ENCODE measurements at places on chromosomes 11 and 22. TPM values are rescaled to one million over a fixed set of nuclear protein-coding genes. Genes with fewer than 3 reads are reported as not detected.
A peak's percentile ranks its signal among the peaks of the same experiment; 100 is the strongest.

GRCh38 chr11:5103066-5103465 is 33.7 kb downstream of the OR52E1 start:
- H3K4me1 ChIP-seq: no peaks in the 10 kb centered on the region
- no peak for DNase-seq
- H3K4me3 ChIP-seq: no peak overlapping the region
- no peak overlapping the region for H3K27ac ChIP-seq
- peaks cover 3% of the 10 kb centered on the region for H3K27me3 ChIP-seq

DNA sequence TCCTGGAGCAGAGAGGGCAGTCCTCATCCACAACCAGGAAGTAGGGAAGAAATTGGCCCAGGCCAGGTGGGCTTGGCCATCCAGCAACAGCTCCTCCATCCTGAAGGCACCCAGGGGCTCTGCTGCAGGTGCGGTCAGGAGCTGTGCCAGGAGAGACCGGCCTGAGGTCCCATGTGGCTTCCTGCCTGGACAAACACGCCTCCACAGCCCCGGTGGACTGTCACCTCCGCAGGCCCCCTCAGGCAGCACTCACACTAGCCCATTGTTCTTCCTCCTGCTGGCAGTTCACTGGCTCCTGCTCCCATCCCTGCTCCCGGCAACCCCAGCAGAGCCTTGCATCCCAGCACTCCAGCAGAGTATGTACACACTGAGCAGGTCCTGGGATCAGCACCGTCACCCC is 16.0 kb upstream of the POU2AF1 start:
- no peaks in the 10 kb centered on the region for H3K4me1 ChIP-seq
- no peaks in the 10 kb centered on the region for H3K36me3 ChIP-seq
- H3K27ac ChIP-seq: no peak overlapping the region
- DNase-seq: no peak

- H3K27ac ChIP-seq: no peak overlapping the region
- H3K36me3 ChIP-seq: no peaks in the 10 kb centered on the region
- no peak for DNase-seq
- no peak overlapping the region for H3K4me3 ChIP-seq
- no peaks in the 10 kb centered on the region for H3K27me3 ChIP-seq
These were observed 55.7 kb downstream of the NCAM1 start for GRCh38 chr11:113016905-113017304.

DNA sequence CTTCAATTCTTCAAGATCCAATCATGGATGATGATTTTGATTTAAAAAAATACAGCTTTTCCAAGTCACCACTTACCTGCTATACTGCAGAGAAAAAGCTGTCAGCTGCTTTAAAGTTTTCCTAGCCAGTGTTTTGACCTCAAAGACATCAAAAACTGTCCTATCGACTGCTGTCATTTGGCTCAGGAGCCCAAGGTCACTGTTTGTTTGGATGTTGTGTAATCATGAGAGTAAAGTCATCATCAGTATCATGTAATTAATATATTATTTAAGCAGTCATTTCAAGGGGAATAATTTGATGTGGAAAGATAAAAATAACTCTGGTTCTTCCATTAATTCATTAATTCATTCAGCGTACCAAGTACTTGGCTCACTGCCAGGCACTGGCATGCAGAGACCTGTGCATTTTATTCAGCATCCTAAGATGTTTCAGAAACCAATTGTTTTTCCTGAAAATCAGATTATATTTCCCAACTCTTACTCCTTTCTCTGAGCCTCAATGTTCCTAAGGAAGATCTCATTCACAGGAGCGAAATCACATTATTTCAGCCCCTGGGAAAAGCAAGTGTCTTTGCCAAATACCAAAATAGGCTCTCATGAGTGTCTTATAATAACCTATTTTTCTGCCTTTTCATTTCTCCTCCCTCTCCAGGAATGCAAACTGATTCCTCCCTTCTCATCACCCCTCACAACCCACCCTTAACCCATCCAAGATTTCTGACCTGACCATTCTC is 59.9 kb downstream of the SLC1A2 start:
- DNase-seq: no peak
- H3K4me1 ChIP-seq: peaks cover 22% of the 10 kb centered on the region
- peak overlapping the region; percentile 58 for H3K4me3 ChIP-seq
- H3K27me3 ChIP-seq: no peaks in the 10 kb centered on the region
- peak overlapping the region; percentile 83 for H3K27ac ChIP-seq
- H3K36me3 ChIP-seq: no peaks in the 10 kb centered on the region

DNA sequence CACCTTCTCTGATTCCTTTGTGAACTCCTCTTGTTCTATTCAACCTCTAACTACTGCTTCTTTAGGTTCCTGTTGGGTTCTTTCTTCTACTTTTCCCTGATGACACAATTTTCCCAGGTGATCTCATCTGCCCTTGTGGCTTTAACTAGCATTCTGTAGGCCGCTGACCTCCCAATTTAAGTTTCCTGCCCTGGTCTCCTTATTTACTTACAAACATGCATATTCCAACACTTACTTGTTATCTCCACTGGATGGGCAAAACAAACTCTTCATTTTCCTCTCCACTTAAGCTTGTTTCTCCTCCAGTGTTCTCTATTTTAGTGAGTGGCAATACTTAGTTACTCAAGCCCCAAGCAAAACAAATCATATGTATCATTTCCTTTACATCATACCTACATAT is 734.5 kb downstream of the METTL15 start:
- H3K27me3 ChIP-seq: no peaks in the 10 kb centered on the region
- H3K27ac ChIP-seq: no peak overlapping the region
- DNase-seq: no peak
- no peaks in the 10 kb centered on the region for H3K4me1 ChIP-seq

GRCh38 chr22:44460691-44461375 is 37.2 kb downstream of the RTL6 start:
- no peak overlapping the region for H3K27ac ChIP-seq
- H3K36me3 ChIP-seq: no peaks in the 10 kb centered on the region
- no peaks in the 10 kb centered on the region for H3K27me3 ChIP-seq
- no peaks in the 10 kb centered on the region for H3K4me1 ChIP-seq
- no peak overlapping the region for H3K4me3 ChIP-seq

DNA sequence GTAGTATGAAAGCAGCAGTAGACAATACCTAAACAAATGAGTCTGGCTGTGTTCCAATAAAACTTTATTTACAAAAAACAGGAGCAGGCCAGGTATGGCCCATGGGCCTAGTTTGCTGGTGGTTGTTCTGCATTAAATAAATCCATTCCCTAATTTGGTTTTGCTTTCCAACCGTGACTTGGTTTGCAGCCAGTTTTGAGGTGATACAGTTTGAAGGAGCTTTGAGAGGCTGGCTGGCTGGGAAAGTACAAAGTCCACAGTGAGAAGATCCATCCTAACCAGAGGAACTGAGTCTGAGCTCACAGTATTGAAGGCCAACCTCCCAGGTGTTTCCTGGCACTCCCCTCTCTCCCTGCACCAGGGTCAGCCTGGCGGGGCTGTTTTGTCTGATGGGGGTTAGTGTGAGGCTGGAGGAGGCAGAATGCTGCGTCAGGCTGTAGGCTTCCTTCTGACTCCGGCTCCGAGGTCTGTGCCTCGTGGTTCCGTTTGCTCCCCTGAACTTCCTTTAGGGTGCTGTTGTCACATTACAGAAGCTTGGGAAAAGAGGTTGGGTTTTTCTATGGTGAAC is 129.5 kb downstream of the MICAL2 start:
- no peak overlapping the region for H3K27ac ChIP-seq
- no peaks in the 10 kb centered on the region for H3K36me3 ChIP-seq
- H3K4me1 ChIP-seq: peaks cover 8% of the 10 kb centered on the region
- H3K4me3 ChIP-seq: no peak overlapping the region

GRCh38 chr11:93054881-93055280 is 85.4 kb downstream of the MTNR1B start:
- H3K36me3 ChIP-seq: no peaks in the 10 kb centered on the region
- H3K27ac ChIP-seq: no peak overlapping the region
- no peak for DNase-seq
- no peaks in the 10 kb centered on the region for H3K27me3 ChIP-seq
- peaks cover 2% of the 10 kb centered on the region for H3K4me1 ChIP-seq
- no peak overlapping the region for H3K4me3 ChIP-seq

DNA sequence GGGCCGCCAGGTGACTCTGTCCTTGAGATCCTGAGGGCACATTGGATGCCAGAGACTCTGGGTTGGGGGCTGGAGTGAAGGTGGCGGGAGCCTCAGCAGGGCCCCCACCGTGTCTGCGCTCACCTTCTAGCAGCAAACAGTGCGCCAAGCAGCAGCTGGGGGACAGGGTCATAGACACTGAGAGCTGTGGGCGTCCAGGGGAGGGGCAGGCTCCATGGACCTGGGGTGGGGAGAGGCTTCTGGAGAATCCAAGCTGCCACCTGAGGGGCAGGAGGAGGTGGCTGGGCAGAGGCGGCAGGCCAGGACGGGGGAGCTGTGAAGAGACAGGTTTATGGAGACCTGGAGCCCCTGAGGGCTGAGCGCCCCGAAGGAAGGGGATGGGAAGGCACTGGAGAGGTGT is 8.0 kb downstream of the PHRF1 start:
- H3K27ac ChIP-seq: no peak overlapping the region
- no peak overlapping the region for H3K4me3 ChIP-seq
- peaks cover 23% of the 10 kb centered on the region for H3K4me1 ChIP-seq
- peaks cover 24% of the 10 kb centered on the region for H3K36me3 ChIP-seq
- H3K27me3 ChIP-seq: no peaks in the 10 kb centered on the region

- peak overlapping the region; percentile 73 for H3K4me3 ChIP-seq
- peaks cover 4% of the 10 kb centered on the region for H3K36me3 ChIP-seq
- DNase-seq: peak; percentile 72
- no peaks in the 10 kb centered on the region for H3K27me3 ChIP-seq
- H3K4me1 ChIP-seq: peaks cover 50% of the 10 kb centered on the region
These were observed 17.5 kb downstream of the USP2 start for GRCh38 chr11:119363851-119364590.

Gene LDHAL6A
- total RNA-seq: not detected

Gene KDM4D
- 0.23 TPM for total RNA-seq

Gene PGA3
- 0.56 TPM for total RNA-seq

Gene CHST1
- 0.23 TPM for total RNA-seq
